NCI-H1092 treated with DMSO at 0.1 percent for 48 hours (cell line): ENCODE measurements at places on chromosomes 2 and 18.

DNA sequence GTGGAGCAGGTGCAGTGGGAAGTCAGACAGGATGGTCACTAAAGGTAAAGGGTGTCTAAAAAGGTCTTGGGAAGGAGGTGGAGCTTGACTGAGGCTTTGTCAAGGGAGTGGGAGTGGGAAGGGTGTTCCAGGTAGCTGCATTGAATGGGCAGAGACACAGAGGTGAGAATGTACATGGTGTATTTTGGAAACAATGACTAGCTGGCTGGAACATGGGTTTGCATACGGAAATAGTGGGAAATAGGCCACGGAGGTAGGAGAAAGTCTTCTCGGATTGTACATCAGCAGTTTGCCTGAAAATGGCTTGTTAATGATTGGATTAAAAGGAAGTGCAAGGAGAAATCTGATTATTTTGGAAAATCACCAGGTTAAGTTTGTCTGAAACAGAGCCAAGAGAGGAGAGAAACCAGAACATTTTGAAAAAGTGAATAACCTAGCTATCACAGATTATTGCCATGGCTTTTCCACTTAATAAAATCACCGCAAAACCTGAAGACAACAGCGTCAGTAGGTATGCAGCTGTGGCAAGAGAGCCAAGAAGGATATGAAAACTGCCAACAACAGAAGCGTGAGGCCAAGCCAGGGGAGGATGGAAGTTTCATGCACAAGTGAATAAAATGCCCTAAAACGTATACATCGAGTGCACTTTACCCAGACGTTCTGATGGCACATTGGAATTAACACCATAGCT lies 13.9 kb downstream of the PAX8 start:
- no peak for DNase-seq

GRCh38 chr2:150474326-150475074 lies 13.0 kb downstream of the RND3 start:
- DNase-seq: no peak

GRCh38 chr2:75480971-75481836 lies 79.5 kb downstream of the EVA1A start:
- DNase-seq: peak; percentile 74

DNA sequence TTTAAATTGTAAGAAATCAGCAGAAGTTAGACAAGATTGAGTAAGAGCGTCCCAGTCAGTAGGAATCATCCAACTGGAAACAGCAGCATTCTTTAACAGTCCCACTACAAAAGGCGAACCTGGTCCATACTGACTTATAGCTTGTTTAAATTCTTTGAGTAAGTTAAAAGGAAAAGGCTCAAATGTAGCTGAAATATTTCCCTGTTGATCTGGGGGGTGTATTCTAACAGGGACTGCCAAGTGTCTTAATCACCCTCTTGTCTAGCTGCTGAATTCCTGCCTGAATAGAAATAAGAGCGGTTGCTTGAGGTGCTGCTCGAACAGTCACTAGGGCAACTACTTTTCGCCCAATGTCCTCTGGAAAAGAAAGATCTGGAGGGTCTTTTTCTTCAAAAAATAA lies 56.4 kb upstream of the FMNL2 start:
- DNase-seq: no peak

GRCh38 chr2:30184035-30184434 lies 37.2 kb downstream of the YPEL5 start:
- no peak for DNase-seq

- DNase-seq: peak; percentile 67
These were observed at the start of gene LPIN1 for GRCh38 chr2:11746376-11746806. TSS of gene LPIN1 (plus strand) at chr2:11746632. CDS start at chr2:11765542, 18,910 bp downstream.

GRCh38 chr2:206478340-206478739 lies 35.0 kb downstream of the ADAM23 start:
- no peak for DNase-seq
